ENCODE measurements at places on chromosomes 6 and 20.

- no peak for DNase-seq
Measured at GRCh38 chr20:57877131-57877824, 167.5 kb upstream of the PMEPA1 start.

- no peak for DNase-seq
Measured at GRCh38 chr6:112266331-112266730, 12.0 kb upstream of the LAMA4 start.

DNA sequence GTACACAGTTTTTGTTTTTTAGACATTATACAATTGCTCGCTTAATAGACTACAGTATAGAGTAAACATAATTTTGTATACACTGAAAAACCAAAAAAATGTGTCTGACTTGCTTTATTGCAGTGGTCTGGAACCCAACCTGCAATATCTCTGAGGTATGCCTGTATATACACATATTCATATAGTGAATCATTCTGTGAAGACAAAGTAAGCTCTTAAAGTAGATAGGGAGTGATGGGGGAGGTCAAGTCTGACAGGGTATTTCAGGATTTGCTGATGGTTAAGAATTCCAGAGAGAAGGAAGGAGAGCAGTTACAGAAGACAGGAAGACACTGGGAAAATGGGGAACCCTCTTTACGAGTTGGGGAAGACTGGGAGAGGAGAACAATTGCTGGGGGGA is 417.9 kb downstream of the CD109 start:
- DNase-seq: no peak

- DNase-seq: no peak
Measured at GRCh38 chr20:8209061-8209460, 77.0 kb downstream of the PLCB1 start.

GRCh38 chr6:41859356-41859755 is 35.8 kb downstream of the USP49 start:
- no peak for DNase-seq

Measured in T-helper 9 cell (primary cell).